ENCODE measurements at places on chromosomes 4 and X.

GRCh38 chr4:72376901-72377300 lies 192.1 kb downstream of the ADAMTS3 start:
- no peak for DNase-seq

- DNase-seq = no peak
Measured at GRCh38 chrX:124726881-124727280, 380.5 kb downstream of the SH2D1A start.

GRCh38 chr4:108947526-108947925 lies 184.7 kb upstream of the ETNPPL start:
- DNase-seq = no peak

DNA sequence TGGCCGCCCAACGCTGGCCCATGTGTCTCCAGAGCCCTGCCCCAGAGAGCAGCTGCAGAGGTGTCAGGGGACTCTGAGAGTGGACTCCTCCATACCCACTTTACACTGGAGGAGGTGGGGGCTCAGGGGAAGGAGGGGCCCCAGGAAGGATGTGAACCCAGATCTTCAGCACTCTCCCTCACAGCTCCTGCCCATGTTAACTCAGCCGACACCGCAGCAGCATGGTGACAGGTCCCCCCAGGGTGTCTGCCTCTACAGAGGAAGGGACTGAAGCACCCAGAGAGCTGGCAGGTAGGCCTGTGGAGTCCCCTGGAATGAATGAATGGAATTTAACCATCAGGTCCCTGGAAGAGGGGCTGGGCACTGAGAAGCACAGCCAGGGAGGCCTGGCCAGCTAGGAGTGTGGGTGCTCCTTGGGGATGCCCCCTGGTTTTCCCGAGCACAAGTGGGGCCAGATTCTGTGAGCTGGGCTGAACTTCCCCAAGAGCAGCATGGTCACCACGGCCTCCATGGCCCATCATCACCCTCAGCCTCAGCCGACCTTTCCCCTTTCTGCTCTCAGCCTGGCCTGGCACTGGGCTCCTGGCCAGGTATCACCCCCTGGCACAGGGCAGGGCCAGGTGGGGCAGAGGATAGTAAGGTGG lies 21.9 kb downstream of the SH3BP2 start:
- DNase-seq = no peak

DNA sequence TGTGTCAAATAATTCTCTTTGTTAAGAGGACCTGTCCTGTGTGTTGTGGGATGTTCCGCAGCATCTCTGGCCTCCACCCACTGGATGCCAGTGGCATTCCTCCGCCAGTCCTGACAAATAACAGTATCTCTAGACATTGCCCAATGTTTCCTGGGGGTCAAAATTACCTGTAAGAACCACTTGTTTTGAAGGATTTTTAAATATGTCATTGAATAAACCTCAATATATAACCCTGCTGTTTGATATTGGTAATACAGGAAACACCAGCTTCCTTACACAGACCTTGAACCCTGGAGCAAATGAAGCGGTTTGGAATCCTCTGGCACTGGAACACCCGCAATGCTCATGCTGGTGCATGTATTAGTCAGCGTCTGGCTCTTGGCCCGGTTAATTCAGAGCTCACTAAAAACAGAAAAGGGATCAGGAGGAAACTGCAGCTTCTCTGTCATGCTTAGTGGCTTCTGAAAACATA lies 101.3 kb downstream of the TBL1X start:
- DNase-seq = peak; percentile 54

GRCh38 chr4:38898245-38898644 lies 30.6 kb downstream of the FAM114A1 start:
- no peak for DNase-seq

- DNase-seq = no peak
Measured at GRCh38 chrX:44908827-44909226, 35.8 kb downstream of the KDM6A start.

GRCh38 chr4:152996111-152996571 lies 60.0 kb downstream of the FHDC1 start:
- DNase-seq = no peak

- DNase-seq = no peak
Measured at GRCh38 chr4:103002551-103002950, 17.0 kb downstream of the SLC9B1 start.

DNA sequence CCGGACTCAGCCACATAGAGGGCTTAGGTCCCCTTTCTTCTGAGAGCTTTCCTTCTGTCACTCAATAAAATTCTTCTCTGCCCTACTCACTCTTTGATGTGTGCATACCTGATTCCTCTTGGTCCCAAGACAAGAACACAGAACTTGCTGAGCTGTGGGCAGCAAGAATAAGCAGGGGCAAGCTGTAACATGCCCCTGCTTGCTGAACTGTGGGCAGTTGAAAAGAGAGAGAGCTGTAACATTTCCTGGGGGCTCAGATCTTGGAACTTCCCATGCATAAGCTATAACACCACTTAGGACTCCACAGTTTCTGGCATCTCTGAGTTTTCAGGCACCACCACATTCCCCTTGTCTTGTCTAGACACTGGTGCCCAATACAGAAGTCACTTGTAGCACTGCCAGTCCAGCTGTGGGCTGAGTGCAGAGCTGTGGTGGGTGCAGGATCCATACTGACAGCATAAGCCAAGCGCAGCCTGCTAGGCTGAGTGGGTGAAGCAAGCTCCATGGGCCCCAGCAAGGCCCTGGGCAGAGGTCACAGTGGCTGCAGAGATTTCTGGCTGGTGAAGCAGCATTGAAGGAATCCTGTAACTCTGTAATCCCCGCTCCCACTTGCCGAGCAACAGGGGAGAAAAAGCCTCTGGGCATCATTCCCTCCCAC lies 241.2 kb downstream of the PCDH10 start:
- no peak for DNase-seq

DNA sequence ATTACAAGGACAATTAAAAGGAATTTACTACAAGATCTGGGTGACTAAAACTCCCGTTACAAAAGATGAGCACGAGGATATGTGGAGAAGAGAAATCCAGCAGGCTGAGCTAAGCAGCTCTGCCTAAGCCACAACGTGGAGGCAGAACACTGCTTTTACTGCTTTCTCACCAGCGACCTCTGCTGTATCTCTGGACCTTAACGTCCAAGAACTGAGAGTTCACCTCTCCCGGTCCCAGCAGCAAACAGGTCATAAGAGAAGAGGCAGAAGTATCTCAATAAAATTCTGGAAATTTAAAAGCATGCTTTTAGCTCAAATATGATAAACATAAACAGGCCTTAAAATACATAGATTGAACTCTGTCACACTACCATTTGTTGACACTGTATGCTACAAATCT lies 81.0 kb downstream of the ADGRA3 start:
- no peak for DNase-seq

- DNase-seq = no peak
Measured at GRCh38 chr4:75101906-75102786, 169.2 kb downstream of the PARM1 start.

- no peak for DNase-seq
Measured at GRCh38 chr4:176409627-176410026, 89.9 kb downstream of the SPCS3 start.

- DNase-seq = peak; percentile 43
Measured at GRCh38 chr4:102263024-102263787, 82.1 kb downstream of the SLC39A8 start.

GRCh38 chr4:5971078-5971450 lies 47.2 kb downstream of the C4orf50 start:
- no peak for DNase-seq

DNA sequence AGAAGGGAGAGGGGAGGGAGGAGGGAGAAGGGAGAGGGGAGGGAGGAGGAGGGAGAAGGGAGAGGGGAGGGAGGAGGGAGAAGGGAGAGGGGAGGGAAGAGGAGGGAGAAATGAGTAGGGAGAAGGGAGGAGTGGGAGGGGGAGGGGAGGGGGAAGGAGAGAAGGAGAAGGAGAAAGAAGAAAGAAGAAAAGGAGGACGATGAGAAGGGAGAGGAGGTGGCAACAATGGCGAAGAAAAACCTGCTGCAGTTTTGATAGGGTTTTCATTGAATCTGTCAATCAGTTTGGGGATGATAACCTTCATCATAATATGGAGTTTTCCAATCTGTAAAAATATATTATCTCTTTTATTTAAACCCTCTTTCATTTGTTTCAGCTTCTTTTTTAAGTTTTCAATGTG lies 185.2 kb downstream of the ADAM29 start:
- no peak for DNase-seq

DNA sequence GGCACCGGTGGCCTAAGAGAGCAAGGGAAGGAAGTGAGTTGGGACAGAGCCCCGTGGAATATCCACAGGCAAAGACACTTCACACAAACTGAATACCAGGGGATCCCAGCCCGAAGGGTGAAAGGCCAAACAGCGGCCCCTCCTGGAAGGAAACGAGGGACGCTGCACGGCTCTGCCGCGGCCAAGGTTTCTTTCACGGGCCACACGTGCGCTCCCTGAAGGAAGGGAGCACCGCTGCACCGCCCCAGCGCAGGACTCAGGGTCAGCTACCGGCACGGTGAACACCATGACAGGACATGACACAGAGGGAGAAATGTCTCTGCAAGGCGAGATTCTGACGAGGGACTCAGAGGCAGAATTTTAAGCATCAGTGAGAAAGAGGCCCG lies 31.5 kb upstream of the GTPBP6 start:
- no peak for DNase-seq

- no peak for DNase-seq
Measured at GRCh38 chrX:115068896-115069295, 51.5 kb upstream of the IL13RA2 start.

DNA sequence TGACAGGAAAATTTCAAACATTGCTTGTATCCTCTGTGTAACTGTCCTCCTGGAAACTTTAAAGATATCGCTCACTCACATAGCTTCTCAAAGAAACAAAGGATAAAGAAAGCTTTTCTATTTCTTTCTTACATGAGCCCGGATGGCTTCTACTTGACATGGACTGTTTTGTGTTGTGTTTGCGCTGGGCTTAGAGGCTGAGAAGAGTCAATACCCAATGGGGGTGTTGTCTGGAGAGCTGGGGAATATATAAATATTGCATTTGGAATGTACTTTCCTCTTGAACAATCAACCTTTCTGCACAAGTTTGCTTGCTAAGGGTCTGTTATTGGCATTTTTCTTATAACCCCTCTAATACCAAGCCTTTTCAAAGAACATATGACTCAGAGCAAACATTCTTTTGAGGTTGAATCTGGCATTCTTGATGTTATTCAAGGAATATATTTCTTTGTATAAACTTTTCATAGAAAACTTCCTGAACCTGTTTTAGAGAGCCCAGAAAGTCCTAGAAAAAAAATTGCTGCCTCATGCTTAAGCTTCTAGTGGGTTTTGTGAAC lies 331.9 kb downstream of the PACRGL start:
- no peak for DNase-seq

DNA sequence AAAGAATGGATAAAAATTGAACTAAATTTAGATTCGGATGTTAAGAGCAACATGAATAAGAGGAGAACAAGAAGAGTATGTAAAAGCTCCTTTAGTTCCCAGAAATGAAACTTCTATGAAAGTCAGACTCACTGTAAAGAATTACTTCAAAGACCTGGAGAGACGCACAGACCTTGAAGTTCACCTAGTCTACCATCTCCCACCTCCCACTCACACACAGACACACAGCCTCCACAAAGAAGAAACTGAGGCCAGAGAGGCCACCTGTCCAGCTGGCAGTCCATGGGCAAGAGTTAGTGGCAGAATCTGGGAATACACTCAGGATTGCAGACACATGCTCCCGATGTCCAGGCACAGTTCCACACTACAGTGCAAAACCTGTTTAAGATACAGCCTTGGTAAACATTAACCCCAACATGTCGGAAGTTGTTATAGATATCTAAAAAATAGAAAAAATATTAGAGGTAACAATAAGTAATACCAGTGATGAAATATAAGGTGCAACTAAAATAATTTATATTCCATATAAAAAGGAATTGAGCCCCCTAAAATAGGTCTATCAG lies 288.8 kb downstream of the INPP4B start:
- DNase-seq = no peak

DNA sequence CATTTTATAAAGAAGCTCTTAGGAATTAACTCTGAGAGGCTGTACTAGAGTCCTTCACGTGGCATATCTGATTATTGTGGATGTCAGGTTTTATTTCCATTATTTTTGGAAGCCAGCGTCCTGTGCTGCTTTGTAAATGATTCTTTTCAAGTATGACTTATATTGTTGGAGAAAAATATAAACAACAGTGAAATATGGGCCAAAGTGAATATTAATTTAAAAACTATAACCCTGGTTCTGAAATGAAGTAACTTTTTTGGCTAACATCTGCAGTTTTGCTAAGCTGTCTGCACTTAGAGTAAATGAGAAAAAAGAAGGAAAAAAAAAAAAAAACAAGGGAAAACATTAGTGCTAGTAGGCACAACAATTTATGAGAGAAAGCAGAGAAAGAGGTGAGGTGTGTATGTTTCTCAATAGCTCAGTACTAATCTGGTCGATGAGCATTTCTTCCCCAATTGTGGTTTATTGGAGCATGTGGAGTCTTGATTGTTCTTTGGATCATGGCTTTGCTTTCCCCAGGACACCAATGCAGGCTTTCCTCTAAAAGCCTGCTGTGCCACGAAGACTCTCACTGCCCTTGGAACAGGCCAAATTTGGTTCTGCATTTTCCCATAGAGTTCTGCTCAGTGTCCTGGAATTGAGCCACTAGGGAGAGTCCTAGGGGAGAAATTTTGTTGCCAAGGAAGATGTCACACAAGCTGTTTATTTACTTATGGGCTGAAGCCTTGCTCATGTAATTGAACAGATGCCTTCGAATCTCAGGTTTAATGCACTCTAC lies 273.3 kb downstream of the DKK2 start:
- no peak for DNase-seq

DNA sequence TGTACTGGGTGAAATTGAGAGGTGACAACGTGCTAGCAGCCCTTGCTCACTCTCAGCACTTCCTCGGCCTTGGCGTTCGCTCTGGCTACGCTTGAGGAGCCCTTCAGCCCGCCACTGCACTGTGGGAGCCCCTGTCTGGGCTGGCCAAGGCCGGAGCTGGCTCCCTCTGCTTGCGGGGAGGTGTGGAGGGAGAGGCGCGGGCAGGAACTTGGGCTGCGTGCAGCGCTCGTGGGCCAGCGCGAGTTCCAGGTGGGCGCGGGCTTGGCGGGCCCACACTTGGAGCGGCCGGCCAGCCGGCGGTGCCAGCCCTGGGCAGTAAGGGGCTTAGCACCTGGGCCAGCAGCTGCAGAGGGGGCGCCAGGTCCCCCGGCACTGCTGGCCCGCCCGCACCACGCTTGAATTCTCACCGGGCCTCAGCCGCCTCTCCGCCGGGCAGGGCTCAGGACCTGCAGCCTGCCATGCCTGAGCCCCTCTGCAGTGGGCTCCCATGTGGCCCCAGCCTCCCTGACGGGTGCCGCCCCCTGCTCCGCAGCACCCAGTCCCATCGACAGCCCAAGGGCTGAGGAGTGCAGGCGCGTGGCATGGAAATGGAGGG lies 249.5 kb upstream of the ETNPPL start:
- no peak for DNase-seq

- peak; percentile 60 for DNase-seq
Measured at GRCh38 chr4:139913995-139914598, 239.9 kb downstream of the MAML3 start.

- no peak for DNase-seq
Measured at GRCh38 chr4:122830426-122831095, 3.9 kb downstream of the FGF2 start.

- no peak for DNase-seq
Measured at GRCh38 chr4:17489721-17490120, 22.2 kb downstream of the QDPR start.
